ENCODE measurements at places on chromosomes 2 and 18. TPM values are rescaled to one million over a fixed set of nuclear protein-coding genes. Genes with fewer than 3 reads are reported as not detected.

Gene FSIP2
- total RNA-seq, result 0.07 TPM

Gene DYNC1I2
- 152 TPM for total RNA-seq

Gene CD28
- total RNA-seq, result 0.07 TPM

Gene MYO5B
- total RNA-seq, result 0.14 TPM

Gene TYMS
- total RNA-seq, result 48.0 TPM

Gene DSG2
- under 0.01 TPM for total RNA-seq

Measured in pulmonary artery endothelial cell (primary cell).